ENCODE measurements at places on chromosomes 13 and 19.

DNA sequence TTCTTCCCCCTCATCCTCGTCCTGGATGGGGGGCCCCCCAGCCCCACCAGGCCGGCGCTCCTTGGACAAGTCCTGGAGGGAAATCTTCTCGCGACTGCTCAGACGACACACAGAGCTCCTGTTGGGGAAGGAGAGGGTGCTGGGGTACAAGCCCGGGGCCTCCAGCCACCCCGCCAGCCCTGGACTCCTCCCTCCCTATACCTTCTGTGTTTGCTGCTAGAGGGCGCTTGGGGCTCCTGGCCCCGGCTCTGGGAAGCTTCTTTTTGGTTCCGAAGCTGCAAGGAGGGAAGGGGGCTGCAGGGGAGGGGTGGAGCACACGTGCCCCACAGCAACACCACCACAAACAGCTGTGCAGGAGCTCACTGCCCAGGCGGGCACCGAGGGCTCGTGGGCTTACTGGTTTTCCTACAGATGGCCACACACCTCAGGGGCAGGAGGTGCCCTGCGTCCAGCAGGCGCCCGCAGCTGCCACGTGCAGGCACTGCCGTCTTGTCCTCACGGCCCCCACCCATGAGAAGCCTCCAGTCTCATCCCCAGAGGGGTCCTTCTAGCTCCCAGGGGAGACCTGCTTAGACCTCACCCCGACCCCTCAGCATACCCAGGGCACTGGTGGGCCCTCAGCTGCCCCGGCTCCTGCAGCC, 20.5 kb downstream of the EPS8L1 start:
- DNase-seq: no peak

- DNase-seq: no peak
Observed at GRCh38 chr13:111005808-111006505, 91.1 kb upstream of the ANKRD10 start.

DNA sequence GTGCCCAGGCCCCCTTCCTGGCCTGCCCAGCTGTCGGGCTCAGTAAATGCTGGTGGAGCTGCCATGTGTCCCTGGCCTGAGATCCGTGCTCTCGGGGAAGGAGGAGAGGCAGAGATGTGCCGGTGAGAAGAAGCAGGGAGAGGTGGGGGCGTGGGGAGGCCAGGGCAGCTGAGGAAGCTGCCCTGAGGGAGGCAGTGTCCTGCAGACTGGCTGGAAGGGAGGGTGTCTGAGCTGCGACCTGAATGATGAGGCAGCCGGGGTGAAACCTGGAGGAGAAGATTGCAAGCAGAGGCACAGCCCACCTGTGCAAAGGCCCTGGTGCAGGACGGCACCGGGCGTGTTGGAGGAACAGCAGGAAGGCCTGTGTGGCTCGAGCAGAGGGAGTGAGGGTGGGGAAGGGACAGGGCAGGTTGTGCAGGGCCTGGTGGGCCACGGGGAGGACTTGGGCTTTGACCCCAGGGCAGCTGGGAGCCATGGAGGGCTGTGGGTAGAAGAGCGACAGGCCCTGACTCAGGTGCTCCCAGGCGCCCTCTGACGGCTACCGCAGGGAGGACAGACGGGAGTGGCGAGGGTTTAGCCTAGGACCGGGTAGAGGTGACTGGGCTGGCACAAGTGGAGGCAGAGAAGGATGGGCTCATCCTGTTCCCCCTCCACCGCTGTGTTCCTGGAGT, 14.0 kb upstream of the CELF5 start:
- peak; percentile 47 for DNase-seq

DNA sequence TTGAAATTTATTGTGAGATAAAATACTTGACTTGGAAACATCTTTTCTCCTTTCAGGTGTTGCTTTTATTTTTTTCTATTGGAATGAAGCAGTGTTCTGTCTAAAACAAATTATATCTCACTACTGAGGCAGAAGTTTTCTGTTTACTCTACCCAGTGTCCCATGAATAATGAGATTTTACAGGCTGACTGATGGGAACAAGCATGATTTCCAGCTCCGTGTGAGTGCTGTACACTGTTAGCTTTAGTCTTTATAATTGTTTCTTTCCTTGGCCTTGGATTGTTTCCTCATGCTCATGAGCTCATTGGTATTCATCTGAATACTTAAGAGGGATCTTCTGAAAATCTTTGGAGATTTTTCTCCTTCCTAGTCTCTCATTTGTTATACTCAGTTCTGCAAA, 2049.5 kb upstream of the PRR20A start:
- no peak for DNase-seq

DNA sequence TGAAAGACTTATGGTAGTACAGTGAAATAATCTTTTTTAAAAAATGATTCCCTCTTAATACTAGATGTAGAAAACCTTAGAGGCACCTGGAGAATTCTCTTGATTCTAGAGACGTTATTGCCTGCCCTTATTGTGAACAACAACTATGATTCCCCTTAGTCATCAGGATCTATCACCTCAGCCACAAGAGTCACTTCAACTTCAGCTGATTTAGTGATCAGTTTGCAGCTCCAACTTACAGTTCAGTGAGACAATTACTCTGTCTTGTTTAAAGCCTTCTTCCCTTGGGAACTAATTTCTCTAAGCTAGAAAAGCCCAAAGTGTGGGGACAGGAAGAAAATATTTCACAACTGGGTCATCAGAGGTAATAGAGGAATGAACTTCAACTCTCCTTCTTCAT, 254.3 kb upstream of the SLITRK1 start:
- no peak for DNase-seq

GRCh38 chr19:46453661-46454060, 17.7 kb downstream of the PNMA8A start:
- no peak for DNase-seq

- DNase-seq: no peak
Observed at GRCh38 chr19:54179921-54180461, 7.0 kb upstream of the TMC4 start.
